Upper lobe of right lung (tissue), 1 donor: ENCODE measurements at places on chromosomes 13 and 19. TPM values are rescaled to one million over a fixed set of nuclear protein-coding genes. Genes with fewer than 3 reads are reported as not detected.
A peak's percentile ranks its signal among the peaks of the same experiment; 100 is the strongest.

- H3K27ac ChIP-seq, result no peak overlapping the region
- DNase-seq, result no peak
- no peaks in the 10 kb centered on the region for H3K36me3 ChIP-seq
These were observed 543.1 kb upstream of the SLITRK5 start for GRCh38 chr13:87128036-87128435.

Gene SIGLEC14
- total RNA-seq, result 11.8 TPM

Gene CYP2F1
- not detected for total RNA-seq

Gene PRR36
- 2.6 TPM for total RNA-seq

- H3K36me3 ChIP-seq, result no peaks in the 10 kb centered on the region
- H3K27me3 ChIP-seq, result no peaks in the 10 kb centered on the region
- H3K27ac ChIP-seq, result no peak overlapping the region
- H3K4me1 ChIP-seq, result no peaks in the 10 kb centered on the region
- no peak overlapping the region for H3K4me3 ChIP-seq
These were observed 72.4 kb upstream of the TSC22D1 start for GRCh38 chr13:44648392-44649103.

GRCh38 chr13:114021464-114022308 lies 47.8 kb upstream of the C13orf46 start:
- no peak overlapping the region for H3K27ac ChIP-seq
- H3K27me3 ChIP-seq, result no peaks in the 10 kb centered on the region
- H3K4me3 ChIP-seq, result no peak overlapping the region
- H3K36me3 ChIP-seq, result peaks cover 42% of the 10 kb centered on the region

DNA sequence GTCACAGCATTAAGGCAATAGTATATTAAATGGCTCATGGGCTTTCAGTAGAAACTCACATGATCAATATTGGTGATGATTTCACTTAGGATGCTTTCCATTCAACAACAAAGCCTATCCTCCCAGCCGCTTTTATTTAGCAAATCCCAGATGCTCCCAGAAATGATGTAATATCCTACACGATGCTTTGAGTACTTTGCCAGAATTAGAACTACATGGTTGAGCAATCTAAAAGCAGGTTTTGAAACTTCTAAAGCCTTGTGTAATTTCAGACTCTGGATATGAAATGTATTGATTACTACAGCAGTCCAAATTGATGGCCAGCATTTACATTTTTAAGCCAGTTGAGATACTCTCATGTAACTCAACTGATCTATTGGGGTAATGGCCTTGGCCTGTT lies 13.6 kb downstream of the DLEU7 start:
- no peaks in the 10 kb centered on the region for H3K27me3 ChIP-seq
- H3K4me3 ChIP-seq, result no peak overlapping the region
- no peak overlapping the region for H3K27ac ChIP-seq
- DNase-seq, result no peak

Gene CCDC8
- 8.9 TPM for total RNA-seq

GRCh38 chr13:71659404-71659803 lies 207.6 kb downstream of the DACH1 start:
- no peak for DNase-seq
- H3K4me3 ChIP-seq, result no peak overlapping the region
- H3K27me3 ChIP-seq, result no peaks in the 10 kb centered on the region
- H3K4me1 ChIP-seq, result no peaks in the 10 kb centered on the region
- H3K27ac ChIP-seq, result no peak overlapping the region

Gene GARRE1
- total RNA-seq, result 41.3 TPM

GRCh38 chr13:30757026-30757742 lies 21.8 kb downstream of the ALOX5AP start:
- no peak for DNase-seq

DNA sequence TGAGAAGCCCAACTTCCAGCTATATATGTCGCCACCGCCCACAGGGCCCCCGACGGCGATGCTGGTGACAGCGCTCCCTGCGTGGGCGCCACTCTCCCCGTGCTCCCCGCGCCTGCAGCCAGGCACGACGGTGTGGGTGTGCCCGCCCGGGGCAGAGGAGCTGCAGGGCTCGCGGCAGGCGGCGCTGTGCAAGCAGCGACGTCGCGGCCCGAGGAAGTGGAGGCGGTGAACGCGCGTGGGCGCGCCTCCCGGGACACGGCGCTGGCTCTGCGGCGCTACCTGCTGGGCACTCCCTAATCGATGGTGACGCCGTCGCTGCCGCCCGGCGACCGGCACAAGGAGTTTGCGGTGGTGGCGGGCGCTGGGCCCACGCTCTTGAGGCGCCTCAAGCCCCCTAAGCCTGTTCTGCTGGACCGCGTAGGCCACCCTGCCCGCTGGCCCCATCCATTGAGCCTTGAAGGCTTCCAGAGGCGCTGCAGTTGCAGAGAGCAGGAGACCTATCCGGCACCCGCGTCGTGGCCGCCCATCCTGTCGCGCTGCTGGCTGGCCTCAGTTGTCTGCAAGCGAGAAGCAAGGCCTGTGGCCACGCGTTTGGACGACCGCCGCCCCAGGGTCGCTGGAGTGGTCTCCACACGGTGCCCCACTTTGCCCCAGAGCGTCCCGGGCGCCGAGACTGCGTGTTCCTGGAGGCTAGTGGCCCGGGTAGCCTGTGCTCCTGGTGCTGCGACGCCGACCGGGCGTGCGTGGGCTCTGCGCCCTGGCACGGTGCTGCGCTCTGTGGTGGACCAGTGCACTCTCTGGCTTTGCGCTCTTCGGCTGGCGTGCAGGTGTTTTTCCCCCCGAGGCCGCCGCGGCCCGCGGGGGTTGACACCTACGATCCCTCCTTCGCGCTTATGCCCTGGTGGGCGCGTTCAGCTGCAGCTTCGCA lies 23.1 kb downstream of the LRFN3 start:
- H3K36me3 ChIP-seq, result no peaks in the 10 kb centered on the region
- H3K27ac ChIP-seq, result no peak overlapping the region
- H3K4me1 ChIP-seq, result peaks cover 8% of the 10 kb centered on the region
- peak; percentile 88 for DNase-seq
- peaks cover 39% of the 10 kb centered on the region for H3K27me3 ChIP-seq

DNA sequence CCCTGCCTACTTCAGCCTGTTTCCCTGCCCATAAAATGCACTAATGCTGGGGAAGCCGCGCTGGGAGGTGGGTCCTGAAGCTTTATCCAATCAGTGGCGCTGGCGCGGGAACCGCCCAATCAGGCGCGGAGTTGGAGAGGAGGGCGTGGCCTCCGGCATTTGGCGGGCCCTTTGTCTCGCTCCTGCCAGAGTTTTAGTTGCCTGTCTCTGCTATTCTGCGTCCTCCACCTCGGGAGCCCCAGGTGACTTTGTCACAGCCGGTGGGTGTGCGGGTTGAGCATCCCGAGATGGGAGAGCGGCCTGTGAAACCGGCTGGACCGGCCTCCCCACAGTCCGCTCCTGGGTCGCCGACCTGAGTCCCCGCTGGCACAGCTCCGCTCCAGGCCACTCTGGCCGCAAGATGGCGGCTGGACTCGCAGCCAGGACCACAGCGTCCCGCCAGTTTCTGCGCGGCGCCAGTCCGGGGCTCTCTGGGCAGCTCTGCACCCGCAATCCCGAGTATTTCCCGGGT lies 30.7 kb upstream of the ZNF429 start:
- H3K4me3 ChIP-seq, result peak overlapping the region; percentile 51
- H3K4me1 ChIP-seq, result no peaks in the 10 kb centered on the region
- no peaks in the 10 kb centered on the region for H3K36me3 ChIP-seq
- no peak overlapping the region for H3K27ac ChIP-seq

DNA sequence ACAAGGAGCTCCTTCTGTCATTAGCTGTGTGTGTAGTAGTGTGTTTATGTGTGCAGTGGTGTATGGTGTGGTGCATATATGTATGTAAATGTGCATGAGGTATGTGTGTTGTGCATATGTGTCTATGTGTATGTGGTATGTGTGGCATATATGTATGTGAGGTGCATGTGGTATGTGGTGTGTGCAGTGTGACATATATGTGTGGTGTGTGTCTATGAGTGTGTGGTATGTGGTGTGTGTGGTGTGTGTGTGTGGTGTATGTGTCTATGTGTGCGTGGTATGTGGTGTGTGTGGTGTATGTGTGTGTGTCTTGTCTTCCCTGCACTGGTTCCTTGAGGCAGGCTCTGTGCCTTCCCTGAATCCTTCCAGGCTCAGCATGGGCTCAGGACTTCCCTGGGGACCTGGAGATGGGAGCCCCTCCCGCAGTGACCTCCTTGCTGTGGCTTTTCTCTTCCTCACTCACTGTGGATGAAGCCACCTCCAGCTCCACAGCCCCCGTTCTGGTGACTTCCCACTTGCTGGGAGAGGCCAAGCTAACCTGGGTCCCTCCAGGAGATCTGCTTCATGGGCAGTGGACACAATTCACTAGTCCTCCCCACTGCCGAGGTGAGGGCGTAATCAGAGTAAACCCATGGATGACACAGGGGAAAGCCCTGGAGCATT lies 64.2 kb downstream of the CCDC70 start:
- H3K27ac ChIP-seq, result no peak overlapping the region
- H3K27me3 ChIP-seq, result no peaks in the 10 kb centered on the region
- no peak overlapping the region for H3K4me3 ChIP-seq
- no peak for DNase-seq

DNA sequence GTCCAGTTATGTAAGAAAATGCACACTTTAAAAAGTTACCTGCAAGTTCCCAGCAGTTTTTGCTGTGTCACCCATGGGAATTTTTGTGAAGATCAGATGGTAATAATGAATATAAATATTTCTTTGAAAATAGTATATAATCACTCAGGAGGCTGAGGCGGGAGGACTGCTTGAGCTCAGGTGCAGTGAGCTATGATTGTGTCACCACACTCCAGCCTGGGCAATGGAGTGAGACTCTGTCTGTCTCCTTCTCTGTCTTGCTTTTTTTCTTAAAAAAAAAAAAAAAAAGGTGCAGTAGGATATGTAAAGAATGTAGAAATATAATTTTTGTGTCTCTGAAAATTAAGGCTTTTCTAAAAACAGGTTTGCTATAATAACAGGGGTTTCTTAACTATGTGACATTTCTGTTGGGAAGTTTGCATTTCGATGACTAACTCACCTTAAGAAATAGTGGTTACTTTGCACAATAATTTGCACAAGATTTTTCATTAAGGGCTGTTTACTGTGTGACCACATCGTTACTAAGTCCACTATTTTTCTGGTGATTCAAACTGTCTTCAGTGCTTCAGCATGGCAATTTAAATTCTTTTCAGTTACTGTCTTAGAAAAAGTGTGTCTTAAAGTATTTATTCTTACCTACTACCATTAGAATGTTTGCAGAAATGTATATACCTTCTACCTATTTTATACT lies 37.3 kb downstream of the DNAJC3 start:
- no peaks in the 10 kb centered on the region for H3K4me1 ChIP-seq
- no peak for DNase-seq
- H3K27me3 ChIP-seq, result no peaks in the 10 kb centered on the region
- H3K36me3 ChIP-seq, result peaks cover 41% of the 10 kb centered on the region

Gene PEG3
- 5.7 TPM for total RNA-seq

Gene CLDND2
- 0.64 TPM for total RNA-seq

Gene FOSB
- total RNA-seq, result 3.6 TPM

Gene SIGLECL1
- not detected for total RNA-seq

GRCh38 chr13:67292886-67293285 lies 62.8 kb upstream of the PCDH9 start:
- no peaks in the 10 kb centered on the region for H3K27me3 ChIP-seq
- H3K4me1 ChIP-seq, result no peaks in the 10 kb centered on the region
- no peaks in the 10 kb centered on the region for H3K36me3 ChIP-seq
- no peak overlapping the region for H3K4me3 ChIP-seq
- H3K27ac ChIP-seq, result no peak overlapping the region
- no peak for DNase-seq

DNA sequence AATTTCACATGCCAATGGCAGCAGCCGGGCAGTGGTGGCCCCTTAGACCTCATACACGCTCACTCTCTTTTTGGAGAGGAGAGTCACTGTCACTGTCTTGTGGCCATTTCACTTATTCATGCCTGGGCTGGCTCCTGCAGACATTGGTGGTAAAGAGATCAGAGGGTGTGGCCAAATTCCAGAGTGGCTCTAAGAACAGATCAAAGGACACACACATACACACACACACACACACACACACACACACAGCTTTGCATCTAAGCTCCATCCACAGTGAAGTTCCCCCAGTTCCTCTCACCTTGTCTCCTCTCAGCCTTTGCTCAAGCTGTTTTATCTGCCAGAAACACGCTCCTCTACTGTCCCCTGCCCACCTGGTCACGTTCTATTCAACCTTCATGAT lies 46.5 kb upstream of the KPNA3 start:
- H3K36me3 ChIP-seq, result no peaks in the 10 kb centered on the region
- no peak overlapping the region for H3K4me3 ChIP-seq
- no peaks in the 10 kb centered on the region for H3K27me3 ChIP-seq
- H3K4me1 ChIP-seq, result no peaks in the 10 kb centered on the region
- no peak overlapping the region for H3K27ac ChIP-seq
- no peak for DNase-seq

GRCh38 chr19:43555185-43555770 lies 20.0 kb downstream of the XRCC1 start:
- H3K36me3 ChIP-seq, result peaks cover 37% of the 10 kb centered on the region
- no peak overlapping the region for H3K4me3 ChIP-seq
- no peak for DNase-seq
- H3K27ac ChIP-seq, result no peak overlapping the region
- no peaks in the 10 kb centered on the region for H3K4me1 ChIP-seq

Gene VAV1
- 31.6 TPM for total RNA-seq

- H3K4me3 ChIP-seq, result no peak overlapping the region
- H3K36me3 ChIP-seq, result no peaks in the 10 kb centered on the region
- peak; percentile 56 for DNase-seq
These were observed 2.8 kb downstream of the WTIP start for GRCh38 chr19:34484328-34484727.

DNA sequence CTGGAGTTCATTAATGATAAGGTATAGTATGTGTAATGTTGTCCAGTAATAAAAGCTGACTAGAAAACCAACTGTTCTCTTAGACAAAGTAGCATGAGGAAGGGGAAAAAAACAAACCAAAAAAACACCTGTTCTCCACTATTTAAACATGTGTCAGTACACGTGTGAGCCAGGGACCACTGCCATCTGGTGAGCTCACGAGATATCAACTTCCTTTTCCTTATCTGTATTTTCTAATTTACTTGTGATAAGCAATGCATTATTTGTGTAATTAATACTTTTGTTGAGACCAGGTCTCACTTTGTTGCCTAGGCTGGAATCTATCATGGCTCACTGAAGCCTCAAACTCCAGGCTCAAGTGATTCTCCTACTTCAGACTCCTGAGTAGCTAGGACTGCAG lies 4.3 kb upstream of the SIX5 start:
- peaks cover 15% of the 10 kb centered on the region for H3K36me3 ChIP-seq
- no peak overlapping the region for H3K4me3 ChIP-seq
- H3K27me3 ChIP-seq, result no peaks in the 10 kb centered on the region

GRCh38 chr19:5957170-5957569 lies 20.8 kb downstream of the RANBP3 start:
- H3K4me1 ChIP-seq, result peaks cover 65% of the 10 kb centered on the region
- no peak for DNase-seq
- no peak overlapping the region for H3K4me3 ChIP-seq
